NCI-H187 (cell line): ENCODE measurements at places on chromosomes 13 and 19.

- DNase-seq: no peak
Measured at GRCh38 chr19:289651-290371, 1.4 kb downstream of the PLPP2 start.

GRCh38 chr13:20342311-20342710 lies 110.2 kb upstream of the GJB6 start:
- DNase-seq: no peak

- peak; percentile 97 for DNase-seq
Measured at GRCh38 chr19:984165-984967, at the start of gene WDR18. WDR18 (plus strand) TSS chr19:984345; CDS start chr19:984354, 9 bp downstream.

DNA sequence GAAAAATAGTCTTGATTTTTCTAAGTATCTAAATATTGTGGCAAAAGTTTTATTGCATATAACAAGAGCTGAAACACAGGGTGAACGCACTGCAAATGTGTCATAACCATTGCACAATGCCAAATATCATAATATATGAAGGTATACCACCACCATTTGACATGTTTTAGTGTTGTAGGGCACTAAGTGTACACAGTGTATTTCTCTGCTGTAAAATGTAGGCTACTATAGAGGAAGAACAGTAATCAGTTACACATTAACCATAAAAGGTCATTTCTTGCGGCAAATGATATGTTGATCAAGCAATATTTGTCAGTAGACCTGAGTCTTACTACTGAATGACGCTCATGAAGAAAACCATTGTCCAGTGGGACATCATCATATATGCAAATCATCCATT lies 18.3 kb upstream of the KLF5 start:
- DNase-seq: no peak

DNA sequence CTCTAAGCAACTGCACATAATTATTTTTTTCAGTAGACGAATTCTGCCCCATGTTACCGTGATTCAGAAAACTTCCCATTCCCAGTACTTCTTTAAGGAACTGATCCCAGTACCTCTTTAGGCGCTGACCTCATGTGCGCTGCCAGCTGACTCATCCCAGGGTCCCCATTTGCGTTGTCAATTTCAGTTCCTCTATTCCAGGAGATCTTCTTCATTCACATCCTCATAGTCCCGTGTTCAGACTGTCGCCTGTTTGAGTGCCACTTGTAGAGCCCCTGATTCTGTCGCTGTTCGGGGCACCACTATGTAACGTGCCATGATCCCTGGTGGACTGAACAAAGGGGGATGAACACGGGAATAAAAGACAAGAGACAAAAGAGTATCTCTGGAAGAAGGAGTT lies 16.4 kb downstream of the FPR3 start:
- DNase-seq: no peak
